Central memory CD8-positive, alpha-beta T cell (primary cell): ENCODE measurements at places on chromosomes 12 and 14.

- DNase-seq, result no peak
Measured at GRCh38 chr12:54352891-54353874, 11.1 kb downstream of the GPR84 start.

- DNase-seq, result no peak
Measured at GRCh38 chr12:27436029-27436428, 10.5 kb upstream of the SMCO2 start.

DNA sequence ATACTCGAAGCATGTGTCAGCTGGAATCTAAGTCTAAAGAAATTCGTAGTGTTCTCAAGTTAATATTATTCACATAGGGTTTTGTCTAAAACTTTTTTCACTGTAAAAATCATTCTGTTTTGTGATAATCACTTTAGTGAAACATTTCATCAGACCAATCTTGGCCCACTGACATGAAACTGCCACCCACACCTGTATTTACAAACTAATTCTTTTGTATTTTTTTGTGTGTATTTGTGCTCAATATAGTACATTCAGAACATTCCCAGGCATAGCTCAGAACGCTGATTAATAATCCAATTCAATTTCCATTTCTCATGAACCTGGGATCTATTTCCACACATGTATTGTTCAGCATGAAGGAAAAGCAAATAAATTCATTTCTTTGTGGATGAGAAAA is 191.7 kb downstream of the RASSF9 start:
- DNase-seq, result no peak

DNA sequence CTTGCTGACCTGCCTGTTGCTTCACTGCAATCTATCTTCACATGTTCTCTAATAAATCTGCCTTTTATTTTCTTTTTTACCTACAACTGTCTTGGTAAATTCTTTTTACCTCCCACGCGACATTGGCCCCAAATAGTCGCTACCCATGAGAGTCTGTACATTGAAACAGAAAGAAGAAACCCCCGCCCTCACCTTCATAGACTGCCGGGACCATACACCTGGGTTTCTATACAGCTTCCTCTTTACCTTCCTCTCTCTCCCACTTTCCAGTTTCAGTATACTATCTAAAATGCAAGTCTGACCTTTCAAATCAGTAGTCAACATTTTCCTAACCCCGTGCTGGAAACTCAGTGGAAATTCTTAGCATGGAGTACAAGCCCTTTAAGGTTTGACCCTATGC is 4.8 kb downstream of the SLC8A3 start:
- DNase-seq, result no peak

GRCh38 chr14:34179727-34180126 is 228.9 kb upstream of the EGLN3 start:
- no peak for DNase-seq
